ENCODE measurements at places on chromosomes 6 and 20.

DNA sequence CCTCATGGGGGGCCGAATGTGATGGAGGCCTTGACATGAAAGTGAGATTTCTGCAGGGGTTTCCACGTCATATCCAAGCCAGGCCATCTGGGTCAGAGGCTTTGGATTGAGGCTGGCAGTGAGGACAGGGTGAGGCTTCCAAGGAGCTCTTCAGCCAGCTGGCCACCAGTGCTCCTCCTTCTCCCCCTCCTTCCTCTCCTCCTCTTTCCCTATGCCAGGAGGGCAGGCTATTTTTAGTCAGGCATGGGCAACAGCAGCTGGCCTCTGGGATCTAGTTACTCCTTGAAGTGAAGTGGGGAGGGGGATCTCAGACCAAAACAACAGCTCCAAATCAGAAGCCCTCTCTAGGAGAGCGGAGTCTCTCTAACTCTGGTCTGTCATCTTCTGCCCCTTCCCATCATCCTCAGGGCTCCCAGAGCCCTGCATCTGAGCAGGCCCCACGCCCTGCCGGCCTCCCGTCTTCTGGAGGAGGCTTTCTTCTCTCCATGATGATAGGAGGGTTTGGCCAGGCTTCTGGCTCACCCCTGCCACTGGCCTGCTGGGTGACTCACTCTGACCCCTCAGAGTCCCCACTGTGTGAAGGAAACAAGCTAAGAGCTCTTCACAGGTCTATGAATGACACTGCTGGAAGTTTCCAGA, 612 bp downstream of the TNNC2 start:
- DNase-seq = no peak

- DNase-seq = no peak
Observed at GRCh38 chr6:49841424-49841823, 24.9 kb downstream of the CRISP1 start.

DNA sequence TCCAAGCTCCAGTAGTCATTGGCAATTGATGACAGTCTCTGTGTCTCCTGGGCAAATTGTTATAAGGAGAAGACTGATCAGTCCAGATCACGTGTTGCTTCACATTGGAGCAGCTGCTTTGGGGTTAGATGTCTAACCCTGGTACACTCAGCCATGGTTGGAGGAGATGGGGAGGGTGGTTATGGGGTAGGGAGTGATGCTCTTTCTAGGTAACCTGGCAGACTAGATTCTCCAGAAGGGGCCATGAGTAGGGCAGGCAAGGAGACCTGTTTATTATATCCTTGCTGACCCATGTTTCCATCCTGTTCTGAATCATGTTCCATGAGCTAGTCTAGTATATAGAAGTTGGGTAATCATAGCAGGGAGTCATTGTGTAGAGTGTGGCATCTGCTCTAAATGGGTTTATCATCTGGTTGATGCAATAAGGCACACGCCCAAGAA, 50.8 kb upstream of the BACH2 start:
- DNase-seq = peak; percentile 19

GRCh38 chr20:22305381-22305780, 279.0 kb downstream of the FOXA2 start:
- no peak for DNase-seq

DNA sequence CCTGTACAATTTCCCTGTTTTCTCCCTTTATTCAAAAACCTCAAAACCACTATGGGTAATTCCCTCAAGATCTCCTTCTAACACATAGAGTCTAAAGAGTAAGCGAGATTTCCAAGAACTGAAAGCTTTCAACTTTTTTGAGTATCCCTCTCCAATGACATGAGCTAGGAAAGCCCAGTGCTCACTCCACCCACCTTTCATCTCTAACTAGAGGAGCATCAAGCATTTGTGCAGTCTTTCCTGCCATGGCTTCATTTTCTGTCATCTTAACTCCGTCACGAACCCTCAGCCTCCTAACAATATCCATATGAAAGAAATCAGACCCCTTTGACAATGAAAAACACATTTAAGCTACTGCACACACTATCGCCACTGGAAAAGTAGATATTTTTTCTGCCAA, 91.9 kb upstream of the SUPT3H start:
- DNase-seq = no peak

DNA sequence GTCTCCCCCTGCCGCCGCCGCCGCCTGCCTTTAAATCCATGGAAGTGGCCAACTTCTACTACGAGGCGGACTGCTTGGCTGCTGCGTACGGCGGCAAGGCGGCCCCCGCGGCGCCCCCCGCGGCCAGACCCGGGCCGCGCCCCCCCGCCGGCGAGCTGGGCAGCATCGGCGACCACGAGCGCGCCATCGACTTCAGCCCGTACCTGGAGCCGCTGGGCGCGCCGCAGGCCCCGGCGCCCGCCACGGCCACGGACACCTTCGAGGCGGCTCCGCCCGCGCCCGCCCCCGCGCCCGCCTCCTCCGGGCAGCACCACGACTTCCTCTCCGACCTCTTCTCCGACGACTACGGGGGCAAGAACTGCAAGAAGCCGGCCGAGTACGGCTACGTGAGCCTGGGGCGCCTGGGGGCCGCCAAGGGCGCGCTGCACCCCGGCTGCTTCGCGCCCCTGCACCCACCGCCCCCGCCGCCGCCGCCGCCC, 474 bp downstream of the CEBPB start:
- peak; percentile 70 for DNase-seq

DNA sequence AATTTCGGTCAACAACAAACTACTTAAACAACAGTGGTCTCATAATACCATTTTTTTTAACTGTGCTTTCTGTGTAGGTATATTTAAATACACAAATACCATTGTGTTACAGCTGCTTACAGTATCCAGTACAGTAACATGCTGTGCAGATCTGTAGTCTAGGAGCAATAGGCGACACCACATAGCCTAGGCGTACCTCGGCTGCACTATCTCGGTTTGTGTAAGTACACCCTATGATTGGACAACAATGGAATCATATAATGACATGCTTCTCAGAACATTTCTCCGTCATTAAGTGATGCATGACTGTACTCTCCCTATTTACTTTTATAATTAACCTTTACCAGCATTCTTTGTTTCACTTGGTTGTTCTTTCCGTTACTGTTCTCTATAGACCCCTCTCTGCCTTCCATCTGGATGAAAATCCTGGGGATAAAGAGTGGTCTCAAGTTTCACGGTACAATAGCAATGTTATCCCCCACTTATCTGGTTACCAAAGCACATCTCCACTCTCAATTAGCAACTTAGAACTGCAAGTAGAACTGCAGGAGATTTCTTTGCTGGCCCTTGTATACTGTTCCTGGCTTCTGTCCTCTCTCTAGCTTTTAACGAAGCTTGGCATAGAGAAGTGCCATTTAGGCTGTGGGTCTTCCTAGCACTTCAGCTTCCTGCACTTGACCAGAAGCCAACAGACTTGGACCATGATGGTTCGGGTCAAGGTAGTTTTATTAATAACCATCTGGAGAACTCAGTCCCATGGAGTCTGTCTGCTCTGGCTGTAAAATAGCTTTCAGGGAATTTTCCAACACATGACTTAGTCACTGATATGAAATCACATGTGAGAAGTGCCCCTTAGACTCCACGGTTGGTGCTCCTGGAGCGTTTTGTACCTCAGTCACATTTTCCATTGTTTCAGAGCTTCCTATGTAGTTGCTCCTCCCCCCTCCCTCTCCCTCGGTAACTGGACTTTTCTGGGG, 80.4 kb upstream of the POPDC3 start:
- DNase-seq = no peak

DNA sequence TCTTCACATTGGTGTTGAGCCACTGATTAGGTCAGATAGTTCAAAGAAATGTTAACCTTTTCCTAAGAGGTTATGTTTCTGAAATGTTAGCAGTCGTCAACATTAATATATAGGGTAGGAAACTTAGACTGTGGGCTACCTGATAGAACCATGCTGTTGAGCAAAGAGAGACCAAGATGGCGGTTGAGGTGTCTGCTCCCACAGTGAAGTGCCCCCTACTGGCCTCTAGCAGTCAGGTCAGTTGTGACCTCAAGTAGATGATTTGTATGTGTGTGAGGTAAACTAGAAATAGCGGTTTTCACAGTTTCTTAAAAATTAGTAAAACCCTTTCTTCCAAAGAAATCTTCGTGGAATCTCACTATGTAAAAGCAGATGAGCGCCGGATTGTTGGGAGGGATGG, 40.3 kb downstream of the MTHFD1L start:
- no peak for DNase-seq

DNA sequence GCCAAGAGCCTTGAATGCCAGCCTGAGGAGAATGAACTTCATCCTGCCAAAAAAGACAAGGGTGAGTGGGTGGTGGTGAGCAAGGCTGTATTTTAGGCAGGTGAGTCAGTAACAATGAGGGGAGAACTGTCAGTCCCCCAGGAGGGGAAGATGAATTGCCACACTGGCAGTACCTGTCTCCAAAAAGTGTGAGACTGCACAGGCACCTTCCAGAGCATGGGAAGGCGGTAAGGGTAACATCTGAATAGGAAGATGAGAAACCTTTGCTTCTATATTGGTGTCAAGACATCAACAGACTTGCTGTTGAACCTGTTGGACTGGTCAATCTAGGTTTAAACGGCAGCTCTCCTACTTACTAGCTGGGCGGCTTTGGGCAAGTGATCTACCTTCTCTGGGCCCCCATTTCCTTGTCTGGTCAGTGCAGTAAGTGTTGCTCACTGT, 30.9 kb downstream of the STK35 start:
- no peak for DNase-seq

- no peak for DNase-seq
Observed at GRCh38 chr6:5308066-5308465, 46.8 kb downstream of the FARS2 start.

DNA sequence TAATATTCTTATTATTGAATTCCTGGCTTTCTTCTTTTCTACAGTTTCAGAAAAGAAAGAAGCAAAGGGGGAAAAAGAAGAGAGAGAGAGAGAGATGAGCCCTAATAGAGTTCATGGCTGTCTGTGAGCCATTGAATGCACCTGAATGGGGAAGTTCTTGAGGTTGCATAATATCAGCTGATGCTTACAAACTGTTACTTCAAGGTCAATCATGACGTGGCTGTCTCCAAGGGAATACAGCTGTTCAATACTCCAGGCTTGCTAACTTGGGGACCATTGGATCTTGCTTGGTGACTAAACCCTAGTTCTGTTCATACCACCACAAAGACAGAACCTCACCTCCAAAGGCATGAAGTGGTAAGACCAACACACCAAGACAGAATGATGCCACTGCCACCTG, 180.4 kb downstream of the ADGRG6 start:
- no peak for DNase-seq

DNA sequence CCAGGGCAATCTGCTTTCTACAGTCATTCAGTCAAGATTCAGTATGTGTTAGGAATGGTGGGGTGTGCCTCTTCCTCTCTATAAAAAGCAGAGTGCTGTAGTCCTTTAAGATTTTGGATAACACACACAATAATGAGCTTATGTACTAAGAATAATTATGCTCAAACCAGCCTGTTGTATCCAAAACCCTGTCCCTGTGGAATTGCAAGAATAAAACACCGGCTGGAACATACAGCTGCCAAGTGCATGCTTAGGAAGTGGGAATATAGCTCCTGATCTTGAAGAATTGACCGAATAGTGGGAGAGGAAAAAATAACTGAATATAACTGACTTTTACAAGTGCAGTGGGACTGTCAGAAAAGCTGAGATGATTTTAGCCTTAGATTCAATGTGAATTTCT, 979 bp upstream of the MOCS1 start:
- DNase-seq = no peak

DNA sequence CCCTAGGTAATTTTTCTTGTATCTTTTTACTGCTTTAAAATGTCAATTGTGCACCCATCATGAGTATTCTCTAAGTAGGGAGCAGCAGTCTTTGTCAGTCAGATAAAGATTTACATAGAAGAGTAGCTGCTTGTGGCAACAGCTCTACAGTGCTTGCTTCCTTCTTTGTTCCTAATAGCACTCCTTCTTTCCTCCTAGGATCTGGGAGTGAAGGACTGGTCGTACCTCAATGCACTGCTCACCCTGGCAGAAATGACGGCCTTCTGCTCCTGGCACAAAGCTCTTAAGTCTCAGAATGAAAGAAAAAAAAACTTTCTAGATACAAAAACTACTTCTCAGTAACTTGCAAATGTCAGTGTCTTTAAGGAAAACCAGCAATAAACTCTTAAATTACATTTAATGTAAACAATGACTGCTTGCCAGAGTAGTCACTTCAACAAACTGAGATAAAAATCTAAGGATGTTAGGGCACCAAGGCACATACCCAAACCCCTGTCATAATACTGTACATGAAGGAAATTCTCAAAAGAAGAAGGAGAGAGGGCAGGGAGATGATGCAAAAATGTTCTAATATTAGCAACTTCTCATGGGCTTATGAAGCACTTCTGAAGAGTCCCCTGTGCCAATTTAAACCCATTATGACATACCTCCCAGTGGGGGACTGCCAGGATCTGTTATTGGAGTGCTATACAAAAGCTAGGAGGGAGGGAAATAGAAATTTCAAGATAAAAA, 34.0 kb downstream of the NCOA6 start:
- no peak for DNase-seq

- DNase-seq = no peak
Observed at GRCh38 chr20:57618764-57619050, 1.5 kb downstream of the ZBP1 start.

- DNase-seq = peak; percentile 24
Observed at GRCh38 chr6:14799928-14800327, 445.9 kb upstream of the JARID2 start.

- no peak for DNase-seq
Observed at GRCh38 chr6:118813775-118814174, 80.2 kb upstream of the ASF1A start.

- DNase-seq = no peak
Observed at GRCh38 chr6:138659998-138660397, 113.6 kb upstream of the CCDC28A start.

DNA sequence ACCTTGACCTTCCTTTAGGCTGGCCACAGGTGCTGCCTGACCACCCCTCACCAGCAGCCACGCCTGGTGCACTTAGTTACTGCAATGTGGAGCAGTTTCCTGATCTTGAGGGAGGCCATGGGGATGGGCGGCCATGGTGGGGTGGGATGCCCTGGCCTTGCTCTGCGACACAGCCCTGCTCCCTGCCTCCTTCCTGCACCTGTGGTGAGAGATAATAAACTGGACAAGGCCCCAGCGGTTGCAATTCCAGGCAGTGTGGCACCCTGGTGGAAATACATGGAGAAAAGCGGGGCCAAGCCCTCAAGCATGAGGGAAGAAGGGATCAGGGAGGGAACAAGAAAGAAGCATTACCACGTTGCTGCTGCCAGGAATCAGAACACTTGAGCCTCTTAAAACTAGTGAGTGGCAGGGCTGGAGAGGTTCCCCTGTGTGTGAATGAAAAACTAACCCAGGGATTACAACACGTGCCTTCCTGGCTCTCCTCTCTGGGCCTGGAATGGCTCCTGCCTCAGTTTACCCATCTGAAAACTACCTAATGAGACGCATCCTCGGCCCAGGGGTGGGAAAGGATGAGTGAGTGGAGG, 213.2 kb downstream of the LY86 start:
- no peak for DNase-seq

GRCh38 chr20:21557241-21558020, 43.6 kb upstream of the NKX2-2 start:
- peak; percentile 13 for DNase-seq

GRCh38 chr6:45495429-45496084, 117.8 kb upstream of the SUPT3H start:
- no peak for DNase-seq

Measured in activated naive CD4-positive, alpha-beta T cell treated with anti-CD3 and anti-CD28 coated beads, Interleukin-2, amount 50 U/mL, for 16 hours (primary cell).